Activated CD4-positive, alpha-beta T cell treated with anti-CD3 and anti-CD28 coated beads, Interleukin-10, Interleukin-2, amounts not matched to agents 100 ng/mL and 50 ng/mL, durations not matched to agents 16 hours and 8 hours (primary cell): ENCODE measurements at places on chromosomes 3 and 15.

- no peak for DNase-seq
These were observed 122.0 kb upstream of the BFSP2 start for GRCh38 chr3:133277813-133278212.

GRCh38 chr3:151371526-151371925 is 13.0 kb downstream of the P2RY12 start:
- no peak for DNase-seq

DNA sequence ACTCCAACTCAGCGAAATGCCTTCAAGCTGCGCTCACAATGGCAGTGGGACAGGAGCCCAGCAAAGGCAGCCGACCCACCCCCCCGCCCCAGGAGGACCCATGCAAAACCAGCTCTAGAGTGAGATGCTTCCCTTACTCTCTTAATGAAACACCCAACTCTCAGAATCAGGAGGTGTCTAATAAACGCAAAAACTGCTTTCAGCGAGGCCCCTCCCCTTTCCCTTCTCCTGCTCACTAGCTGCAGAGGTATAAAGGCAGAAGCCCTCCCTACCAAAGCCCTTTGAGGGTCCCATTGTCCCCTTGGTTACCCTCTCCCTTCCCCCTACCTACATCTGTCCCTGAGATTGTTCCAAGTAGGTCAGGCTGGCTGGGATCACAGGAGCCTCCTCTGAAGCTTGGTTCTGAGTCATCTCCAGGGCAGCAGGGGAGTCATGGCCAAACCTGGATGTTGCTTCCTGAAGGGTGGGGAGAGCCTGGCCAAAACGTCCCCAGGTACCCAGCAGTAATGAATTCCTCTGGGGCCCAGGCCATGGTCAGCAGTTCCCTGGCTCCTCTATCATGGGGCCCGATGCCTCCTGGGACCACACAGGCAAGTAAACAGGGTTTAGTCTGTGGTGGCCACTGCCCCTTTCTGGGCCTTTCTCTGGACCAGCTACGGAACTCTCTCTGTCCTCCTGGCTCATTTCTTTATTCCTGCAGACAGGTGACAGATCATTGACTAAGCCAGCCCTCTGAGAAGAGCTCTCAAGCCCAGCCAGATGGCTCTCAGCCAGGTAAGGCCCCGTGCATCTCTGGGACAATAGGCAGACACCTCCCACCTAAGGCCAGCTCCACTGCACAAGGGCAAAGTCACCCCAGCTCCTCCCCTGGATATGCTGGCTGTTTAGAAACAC is 8.6 kb downstream of the KLHL25 start:
- peak; percentile 25 for DNase-seq

DNA sequence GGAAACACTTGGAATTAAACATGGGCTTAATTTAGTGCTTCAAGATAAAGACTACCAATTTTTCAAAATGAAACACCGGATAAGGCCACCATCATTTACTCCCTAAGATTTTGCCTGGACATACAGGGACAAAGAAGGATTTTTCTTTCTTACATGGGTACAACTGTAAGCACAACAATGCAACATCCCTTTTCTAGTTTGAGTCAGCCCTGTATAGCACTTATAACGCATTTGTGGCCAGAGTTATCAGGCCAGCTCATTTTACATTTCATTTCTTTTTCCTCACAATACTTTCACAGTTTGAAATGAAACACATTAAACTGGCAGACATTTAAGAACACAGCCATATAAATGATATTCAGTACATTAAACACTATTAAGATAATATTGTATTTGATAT is 9.8 kb upstream of the SUCNR1 start:
- DNase-seq = no peak

DNA sequence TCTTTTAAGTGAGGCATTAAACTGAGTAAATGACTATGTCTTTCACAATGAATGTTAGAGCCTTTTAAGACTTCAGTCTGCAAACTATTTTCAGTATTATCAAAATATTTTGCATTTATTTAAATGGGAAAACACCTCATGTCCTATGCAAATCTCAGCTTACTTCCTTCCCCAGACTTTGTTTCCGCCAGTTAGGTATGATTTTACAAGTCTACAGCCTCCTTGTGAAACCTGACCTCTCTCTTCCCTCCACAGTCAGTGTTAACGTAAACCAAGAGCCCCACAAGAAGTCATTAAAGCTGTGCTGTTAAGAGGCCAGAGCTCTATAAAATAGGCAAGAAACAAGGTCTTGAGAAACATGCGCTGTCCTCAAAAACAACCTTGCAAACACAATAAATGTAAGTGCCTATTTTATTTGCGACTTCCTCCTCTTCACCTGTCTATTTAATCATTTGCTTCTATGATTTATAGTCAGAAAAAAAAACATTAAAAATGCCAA is 48.3 kb downstream of the PRTG start:
- DNase-seq = peak; percentile 47

- DNase-seq = no peak
These were observed 30.2 kb upstream of the MORF4L1 start for GRCh38 chr15:78842519-78842918.

GRCh38 chr15:44788748-44789147 is 52.4 kb downstream of the TRIM69 start:
- DNase-seq = peak; percentile 65

DNA sequence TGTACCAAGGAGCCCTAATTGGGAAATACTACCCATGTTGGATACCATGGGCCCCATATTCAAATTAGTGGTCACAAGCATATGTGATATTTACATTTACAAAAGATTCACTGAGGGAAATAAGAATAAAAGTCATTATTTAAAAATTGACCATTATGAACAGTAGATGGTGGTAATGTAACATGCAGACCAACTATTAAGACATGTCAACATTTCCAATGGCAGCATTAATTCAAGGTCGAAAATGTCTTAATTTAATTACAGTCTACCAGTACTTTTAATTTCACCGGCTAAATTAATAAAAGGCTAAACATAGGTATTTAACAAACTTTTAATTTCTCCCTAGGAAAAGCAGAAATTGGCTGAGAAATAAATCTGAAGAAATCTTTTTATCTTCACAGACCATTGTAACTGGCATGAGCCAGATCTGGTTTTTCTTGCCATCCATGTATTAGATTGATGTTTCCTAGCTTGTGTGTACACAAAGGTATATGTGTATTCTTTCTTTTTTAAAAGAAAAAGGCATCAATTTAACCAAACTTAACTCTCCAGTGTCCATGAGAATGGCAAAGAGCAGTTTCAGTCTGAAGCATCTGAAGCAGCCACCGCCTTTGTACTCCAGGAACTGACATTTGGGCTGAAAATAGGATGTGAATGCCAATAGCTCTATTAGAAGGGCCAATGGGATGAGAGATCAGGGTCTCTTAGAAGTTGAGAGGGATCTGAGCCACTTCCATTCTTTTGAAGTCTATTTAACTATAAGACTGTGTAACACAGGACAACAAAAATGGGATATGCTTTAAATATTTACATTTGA is 26.6 kb downstream of the NEK11 start:
- no peak for DNase-seq

GRCh38 chr3:70854108-70854507 is 541.7 kb upstream of the MDFIC2 start:
- DNase-seq = no peak

- DNase-seq = no peak
These were observed 19.3 kb upstream of the PRR23E start for GRCh38 chr3:127173516-127174166.

DNA sequence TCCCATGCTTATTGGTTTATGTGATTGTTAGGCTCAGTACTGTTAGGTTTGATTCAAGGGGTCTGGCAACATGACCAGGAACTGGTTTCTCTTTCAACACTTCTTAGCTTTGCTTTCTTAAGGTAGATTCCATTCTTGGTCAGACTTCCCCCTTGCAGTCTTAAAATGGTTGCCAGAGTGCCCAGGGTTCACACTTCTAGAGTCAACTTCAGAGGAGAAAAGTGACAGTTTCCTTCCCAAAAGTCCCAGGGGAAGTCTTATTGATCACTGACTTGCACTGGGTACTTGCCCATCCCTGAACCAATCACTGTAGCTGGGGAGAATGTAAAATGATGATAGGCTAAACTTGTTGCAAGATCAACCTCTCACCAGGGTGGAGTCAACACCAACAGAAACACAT is 14.1 kb downstream of the MGLL start:
- DNase-seq = no peak

GRCh38 chr3:71008350-71008935 is 575.1 kb downstream of the FOXP1 start:
- DNase-seq = no peak

- no peak for DNase-seq
These were observed 13.0 kb downstream of the SCN5A start for GRCh38 chr3:38636464-38636863.

- DNase-seq = peak; percentile 50
These were observed 759 bp upstream of the TTBK2 start for GRCh38 chr15:42921342-42921731.

- DNase-seq = no peak
These were observed 258.9 kb downstream of the PDZRN3 start for GRCh38 chr3:73365756-73366397.

DNA sequence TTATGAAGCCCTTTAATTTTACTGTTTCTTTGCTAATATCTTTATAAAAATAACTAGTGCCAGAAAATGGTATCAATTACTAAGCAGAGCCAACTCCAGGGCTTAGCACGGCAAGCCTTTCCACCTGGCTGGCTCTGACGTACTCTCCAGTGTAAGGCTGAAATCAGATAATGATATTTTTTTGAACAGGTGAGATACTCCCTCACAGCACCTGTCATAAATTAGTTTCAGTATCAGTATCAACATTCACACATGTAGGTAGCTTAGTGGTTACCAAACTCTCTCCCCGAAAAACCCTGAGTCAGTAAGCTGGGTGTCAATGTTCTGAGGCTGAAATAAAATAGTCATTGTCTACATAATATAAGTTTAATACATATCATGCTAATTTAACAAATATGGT is 710.1 kb downstream of the SQOR start:
- DNase-seq = no peak

- no peak for DNase-seq
These were observed 25.3 kb upstream of the ARHGEF26 start for GRCh38 chr3:154095832-154096421.

DNA sequence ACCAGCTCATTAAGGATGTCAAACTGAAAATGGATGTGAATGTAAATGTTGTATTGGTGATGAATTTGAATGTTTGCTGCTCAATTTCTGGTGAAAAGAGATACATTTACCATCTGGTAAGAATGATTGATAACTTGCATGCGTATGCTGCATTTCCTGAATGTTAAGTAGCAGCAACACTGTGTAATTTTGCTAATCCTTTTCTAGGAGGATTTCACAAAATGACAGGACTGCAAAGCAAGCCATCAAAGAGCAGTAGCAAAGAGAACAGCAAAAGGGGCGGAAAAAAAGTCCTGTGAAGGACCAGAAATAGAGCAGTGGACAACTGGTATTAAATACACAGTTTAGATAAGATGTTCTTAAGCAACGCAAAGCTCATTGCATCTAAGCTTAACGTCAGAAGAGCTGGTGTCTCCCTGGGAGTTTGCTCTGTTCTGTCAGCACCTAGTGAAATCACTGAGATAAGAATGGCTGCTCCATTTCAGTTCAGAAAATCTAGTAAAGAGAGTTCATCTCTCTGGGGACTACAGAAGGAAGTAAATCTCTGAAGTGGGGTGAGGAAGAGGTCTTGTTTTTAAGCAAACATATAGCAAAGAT is 23.5 kb upstream of the PAQR5 start:
- no peak for DNase-seq

GRCh38 chr3:40588406-40588805 is 63.6 kb downstream of the ZNF621 start:
- DNase-seq = no peak

- DNase-seq = no peak
These were observed 35.6 kb downstream of the IQSEC1 start for GRCh38 chr3:13037458-13038117.

DNA sequence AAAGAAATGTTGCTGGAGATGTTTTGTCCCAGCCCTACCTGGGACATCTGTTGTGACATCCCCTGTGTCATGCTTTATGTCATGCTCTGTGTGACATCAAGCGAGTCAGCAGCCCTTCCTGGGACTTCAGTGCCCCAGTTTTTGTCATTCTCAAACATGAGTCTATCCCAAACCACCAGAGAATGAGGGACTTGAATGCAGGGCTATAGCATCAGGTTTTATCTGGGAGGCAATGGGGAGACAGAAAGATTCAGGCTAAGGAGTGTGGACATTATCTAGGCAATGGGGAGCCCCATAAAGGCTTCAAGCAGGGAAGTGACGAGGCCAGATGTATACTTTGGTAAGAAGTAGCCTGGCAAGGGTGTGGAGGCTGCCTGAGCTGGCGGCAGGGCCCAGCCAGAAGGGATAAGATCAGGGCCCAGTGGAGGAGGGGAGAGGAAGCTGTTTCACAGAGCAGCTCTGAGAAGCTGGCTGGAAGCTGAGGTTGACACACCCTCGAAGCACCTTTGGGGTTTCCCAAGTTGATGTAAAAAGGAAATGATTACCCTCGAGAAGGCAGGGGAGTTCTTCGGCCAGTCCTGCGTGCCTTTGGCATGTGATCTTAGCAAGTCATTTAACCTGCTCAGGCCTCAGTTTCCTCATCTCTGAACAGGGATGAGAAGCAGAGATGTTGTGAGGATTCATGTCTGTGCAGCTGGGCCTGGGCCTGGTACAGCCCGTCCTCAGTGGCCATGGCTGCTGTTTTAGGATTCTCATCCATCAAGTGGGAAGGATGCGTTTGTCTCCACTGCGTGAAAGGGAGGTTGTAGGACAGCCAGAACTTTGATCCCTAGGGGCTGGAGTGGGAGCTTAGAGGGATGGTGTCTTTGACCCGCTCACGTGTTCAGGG is 34.3 kb downstream of the IRAK2 start:
- DNase-seq = peak; percentile 92

DNA sequence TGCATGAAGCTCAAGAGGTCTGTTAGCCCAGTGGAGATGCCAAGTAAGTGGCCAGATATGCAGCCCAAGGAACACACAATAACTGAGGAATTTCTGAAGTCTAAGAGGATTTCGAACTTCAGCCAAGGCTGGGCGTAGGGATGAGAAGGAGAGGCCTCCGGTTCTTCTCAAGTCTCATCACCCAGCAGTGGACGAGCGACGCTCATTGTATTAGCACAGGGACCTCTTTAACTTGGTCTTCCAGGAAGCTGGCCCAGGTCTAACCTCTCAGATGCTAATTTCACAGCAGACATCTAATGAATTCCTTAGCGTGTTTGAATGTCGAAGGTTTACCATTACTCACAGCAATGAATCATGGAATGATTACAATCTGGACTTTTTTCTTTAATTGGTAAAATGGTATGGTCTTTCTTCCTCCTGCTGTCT is 85.0 kb downstream of the HES1 start:
- DNase-seq = no peak

DNA sequence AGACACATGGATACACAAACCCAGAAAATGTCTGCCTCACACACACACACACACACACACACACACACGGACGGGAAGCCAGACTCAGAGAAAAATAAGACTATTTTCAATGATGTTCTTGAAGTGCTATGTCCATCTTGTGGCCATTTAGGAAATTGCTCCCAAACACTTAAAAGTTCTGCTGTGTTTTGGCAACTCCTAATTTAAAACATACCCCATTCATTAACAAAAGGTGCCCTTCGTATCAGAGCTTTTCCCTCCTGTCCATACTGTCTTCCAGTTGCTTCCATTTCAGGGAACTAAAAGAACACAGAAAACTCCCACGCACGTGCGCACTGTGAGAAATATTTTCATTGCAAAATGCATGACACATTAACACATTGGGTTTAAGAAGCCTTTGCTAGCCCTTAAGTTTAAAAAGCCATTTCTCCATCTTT is 44.6 kb downstream of the SLC12A1 start:
- peak; percentile 27 for DNase-seq

GRCh38 chr15:56939257-56939656 is 20.8 kb downstream of the TCF12 start:
- no peak for DNase-seq

- DNase-seq = no peak
These were observed 18.4 kb upstream of the TRA2B start for GRCh38 chr3:185956244-185956643.

- no peak for DNase-seq
These were observed 268.0 kb upstream of the TBL1XR1 start for GRCh38 chr3:177465257-177465642.
